Stimulated activated CD8-positive, alpha-beta memory T cell treated with anti-CD3 and anti-CD28 coated beads, Interleukin-7, amount 100 ng/mL, for 48 hours (primary cell): ENCODE measurements at places on chromosomes 3 and 15.

DNA sequence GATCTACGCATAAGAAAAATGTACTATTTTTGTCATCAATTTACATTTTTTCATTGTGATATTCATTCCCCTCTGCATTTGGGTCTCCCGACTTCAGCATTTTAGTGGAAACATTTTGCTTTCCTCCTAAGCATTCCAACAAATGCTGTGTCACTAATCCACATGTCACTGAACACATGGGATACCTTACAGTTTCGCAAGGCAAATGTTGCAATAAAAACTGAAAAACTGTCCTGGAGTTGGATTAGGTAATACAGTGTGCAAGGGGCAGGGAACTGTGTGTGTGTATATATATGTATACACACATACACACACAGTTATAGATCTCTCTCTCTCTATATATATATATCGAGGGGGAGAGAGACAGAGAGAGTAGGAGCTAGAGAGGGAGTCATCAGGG, 632.2 kb downstream of the MAGI1 start:
- no peak for DNase-seq

GRCh38 chr3:17116007-17116600, 231.3 kb downstream of the PLCL2 start:
- no peak for DNase-seq

DNA sequence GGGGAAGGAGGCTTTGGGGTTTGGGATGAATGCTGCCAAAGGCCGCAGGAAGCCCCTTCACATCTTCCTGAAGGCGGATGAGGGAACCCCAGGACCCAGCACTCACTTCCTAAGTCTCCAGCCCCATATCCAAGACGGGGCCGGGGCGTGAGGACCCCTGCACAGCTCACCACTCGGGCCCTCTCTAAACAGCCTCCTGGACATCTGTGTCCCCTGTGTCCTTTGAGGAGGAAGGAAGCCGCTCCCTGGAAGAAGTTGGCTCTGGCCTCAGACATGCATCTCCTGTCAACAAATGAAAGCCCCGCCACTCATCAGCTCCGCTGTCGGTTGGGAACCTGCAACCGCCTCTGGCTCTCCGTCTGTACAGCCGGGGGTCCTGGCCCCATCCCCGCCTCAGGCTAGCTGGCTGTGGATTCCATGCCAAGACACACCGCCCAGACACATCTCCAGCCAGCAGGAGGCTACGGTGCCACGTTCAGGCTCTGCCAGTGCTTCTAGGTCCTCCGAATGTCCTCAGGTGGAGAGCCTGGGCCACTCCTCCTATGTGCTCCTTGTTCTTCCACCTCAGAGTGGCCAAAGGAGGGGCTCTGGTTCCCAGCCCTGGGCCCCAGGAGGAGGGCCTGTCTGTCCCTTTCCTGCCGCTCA, 140.0 kb upstream of the MEF2A start:
- no peak for DNase-seq

GRCh38 chr3:185502987-185503386, 4.2 kb upstream of the TMEM41A start:
- no peak for DNase-seq

- peak; percentile 18 for DNase-seq
Observed at GRCh38 chr3:142993958-142994442, 7.4 kb upstream of the U2SURP start.

DNA sequence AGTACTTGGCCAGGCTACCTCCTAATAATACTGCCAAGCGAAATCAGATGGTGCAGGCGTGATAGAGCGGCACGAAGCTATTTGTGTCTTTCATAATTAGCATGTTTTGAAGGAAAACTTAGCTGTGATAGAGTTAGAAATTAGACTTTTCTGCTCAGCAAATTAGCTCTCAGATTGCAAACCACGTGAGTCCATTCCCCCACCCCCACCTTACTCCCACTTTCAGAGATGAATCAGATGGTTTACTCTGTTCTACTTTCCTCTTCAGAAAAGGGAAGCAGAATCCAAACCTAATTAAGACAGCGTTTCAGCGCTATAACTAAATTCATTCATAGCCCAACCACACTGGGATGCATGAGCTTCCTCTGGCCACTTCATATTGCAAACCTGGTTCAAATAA, 214.6 kb downstream of the SLCO3A1 start:
- no peak for DNase-seq

GRCh38 chr3:29936054-29936453, 655.2 kb downstream of the RBMS3 start:
- DNase-seq: peak; percentile 2

DNA sequence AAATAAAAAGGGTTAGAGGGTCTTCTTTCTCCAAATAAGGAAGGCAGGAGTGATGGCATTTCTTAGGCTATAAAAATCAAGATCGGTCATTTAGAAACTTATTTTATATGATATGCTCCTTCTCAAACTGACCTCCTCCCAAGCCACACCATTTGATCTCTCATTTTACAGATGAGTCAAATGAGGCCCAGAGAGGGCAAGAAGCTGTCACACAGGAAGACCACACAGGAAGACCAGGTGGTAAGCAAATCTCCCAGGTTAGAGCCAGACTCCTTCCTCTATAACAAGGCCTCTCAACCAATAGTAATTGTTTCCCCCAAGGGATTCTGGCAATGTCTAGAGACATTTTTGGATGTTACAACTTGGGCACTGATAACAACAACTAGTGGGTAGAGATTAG, 13.8 kb downstream of the TLE3 start:
- DNase-seq: no peak

DNA sequence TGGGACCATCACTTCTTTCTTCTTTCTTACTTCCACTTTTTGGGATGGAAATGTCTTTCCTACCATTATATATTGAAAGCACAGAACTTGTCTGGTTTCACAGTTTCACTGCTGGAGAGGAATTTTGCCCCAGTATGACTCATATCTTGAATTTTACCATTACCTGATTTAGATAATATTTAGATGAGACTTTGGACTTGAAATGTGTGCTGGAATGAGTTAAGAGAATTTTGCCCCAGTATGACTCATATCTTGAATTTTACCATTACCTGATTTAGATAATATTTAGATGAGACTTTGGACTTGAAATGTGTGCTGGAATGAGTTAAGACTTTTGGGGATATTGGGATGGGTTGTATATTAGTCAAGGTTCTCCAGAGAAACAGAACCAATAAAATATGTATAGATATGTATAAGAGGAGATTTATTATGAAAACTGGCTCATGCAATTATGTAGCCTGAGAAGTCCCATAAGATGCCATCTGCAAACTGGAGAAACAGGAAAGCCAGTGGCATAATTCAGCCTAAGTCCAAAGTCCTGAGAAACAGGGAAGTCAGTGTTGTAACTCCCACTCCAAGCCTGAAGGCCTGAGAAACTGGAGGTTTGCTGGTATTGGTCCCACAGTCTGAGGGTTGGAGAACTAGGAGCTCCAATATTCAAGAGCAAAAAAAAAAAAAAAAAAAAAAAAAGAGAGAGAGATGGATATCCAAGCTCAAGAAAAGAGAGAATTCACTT, 1029.2 kb downstream of the EPHA3 start:
- no peak for DNase-seq

DNA sequence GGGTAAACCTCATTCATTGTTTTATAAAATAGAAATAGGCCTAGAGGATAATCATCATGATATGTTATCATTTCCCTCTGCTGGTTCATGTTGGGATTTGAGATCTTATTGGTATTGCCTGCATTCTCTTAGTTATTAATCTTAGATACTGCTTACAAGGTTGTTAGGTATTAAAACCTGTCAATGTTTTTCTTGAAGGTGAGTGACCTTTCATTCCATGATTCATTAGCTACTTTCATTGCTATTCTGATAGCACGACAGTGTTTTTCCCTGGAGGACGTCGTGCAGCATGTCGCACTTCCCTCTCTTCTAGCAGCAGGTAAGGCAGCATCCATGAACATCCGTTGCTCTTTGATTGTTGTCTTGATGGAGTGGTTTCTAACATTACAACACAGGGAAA, 17.1 kb downstream of the P2RY12 start:
- DNase-seq: no peak

DNA sequence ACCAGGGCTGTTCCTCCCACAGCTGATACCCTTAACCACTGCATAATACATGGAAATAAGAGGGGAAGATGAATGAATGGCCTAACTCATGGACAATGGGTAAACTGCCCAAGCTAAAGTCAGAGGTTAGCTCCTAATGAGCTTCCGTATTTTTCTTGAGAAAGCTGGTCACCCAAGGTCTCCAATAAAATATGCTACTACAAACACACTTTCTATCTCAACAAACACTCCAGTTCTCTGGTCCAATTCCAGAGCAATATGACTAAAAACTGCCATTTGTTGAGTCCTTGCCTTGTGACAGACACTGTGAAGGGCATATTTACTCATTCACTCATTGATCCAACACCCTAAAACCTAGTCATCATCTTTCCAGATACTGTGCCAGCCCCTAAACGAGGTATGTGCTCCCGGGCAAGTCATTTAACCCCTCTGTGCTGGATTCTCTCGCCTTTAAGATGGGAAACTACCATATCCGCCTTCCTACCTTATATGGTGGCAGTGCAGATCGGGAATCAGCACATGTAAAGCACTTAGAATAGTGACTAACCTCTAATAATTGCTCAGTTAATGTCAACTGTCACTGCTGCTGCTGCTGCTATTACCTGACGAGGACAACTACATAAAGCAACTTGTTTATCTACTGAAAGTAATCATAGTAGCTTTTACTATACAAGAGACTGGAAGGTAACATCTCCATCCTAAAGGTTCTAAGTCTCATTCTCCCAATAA, 89.1 kb downstream of the XXYLT1 start:
- DNase-seq: no peak

- no peak for DNase-seq
Observed at GRCh38 chr3:76497636-76498035, 542.3 kb upstream of the ROBO2 start.

DNA sequence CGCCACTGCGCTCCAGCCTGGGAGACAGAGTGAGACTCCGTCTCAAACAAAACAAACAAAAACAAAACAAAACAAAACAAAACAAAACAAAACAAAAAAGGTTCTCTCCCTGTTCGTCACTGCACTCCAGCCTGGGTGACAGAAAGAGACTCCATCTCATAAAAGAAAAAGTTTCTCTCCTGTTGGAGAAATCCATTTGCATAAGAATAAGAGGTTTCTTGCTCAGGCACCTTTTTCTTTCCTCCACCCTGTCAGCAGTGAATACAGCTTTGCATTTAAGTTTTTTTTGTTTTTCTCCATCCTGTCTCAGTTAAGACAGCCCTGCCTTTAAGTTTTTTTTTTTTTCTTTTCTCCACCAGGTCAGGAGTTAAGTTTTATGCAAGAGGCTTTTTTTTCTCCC, 109.5 kb downstream of the DPH6 start:
- no peak for DNase-seq

DNA sequence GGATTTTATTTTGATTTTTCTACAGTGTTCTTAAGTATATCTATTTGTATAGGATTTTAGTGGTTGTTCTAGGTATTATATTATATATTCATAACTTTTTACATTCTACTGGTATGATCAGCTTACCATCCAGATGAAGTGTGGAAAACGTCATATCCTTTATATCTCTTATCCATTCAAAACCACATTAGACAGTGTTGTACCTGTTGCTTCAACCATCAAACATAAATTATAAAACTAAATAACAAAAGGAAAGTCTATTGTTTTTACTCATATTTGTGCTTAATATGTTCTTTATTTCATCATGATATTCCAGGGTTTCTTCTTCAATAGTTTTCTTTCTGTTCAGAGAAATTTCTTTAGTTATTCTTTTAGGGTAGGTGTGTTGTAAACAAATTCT, 191.4 kb downstream of the RPLP1 start:
- DNase-seq: no peak

DNA sequence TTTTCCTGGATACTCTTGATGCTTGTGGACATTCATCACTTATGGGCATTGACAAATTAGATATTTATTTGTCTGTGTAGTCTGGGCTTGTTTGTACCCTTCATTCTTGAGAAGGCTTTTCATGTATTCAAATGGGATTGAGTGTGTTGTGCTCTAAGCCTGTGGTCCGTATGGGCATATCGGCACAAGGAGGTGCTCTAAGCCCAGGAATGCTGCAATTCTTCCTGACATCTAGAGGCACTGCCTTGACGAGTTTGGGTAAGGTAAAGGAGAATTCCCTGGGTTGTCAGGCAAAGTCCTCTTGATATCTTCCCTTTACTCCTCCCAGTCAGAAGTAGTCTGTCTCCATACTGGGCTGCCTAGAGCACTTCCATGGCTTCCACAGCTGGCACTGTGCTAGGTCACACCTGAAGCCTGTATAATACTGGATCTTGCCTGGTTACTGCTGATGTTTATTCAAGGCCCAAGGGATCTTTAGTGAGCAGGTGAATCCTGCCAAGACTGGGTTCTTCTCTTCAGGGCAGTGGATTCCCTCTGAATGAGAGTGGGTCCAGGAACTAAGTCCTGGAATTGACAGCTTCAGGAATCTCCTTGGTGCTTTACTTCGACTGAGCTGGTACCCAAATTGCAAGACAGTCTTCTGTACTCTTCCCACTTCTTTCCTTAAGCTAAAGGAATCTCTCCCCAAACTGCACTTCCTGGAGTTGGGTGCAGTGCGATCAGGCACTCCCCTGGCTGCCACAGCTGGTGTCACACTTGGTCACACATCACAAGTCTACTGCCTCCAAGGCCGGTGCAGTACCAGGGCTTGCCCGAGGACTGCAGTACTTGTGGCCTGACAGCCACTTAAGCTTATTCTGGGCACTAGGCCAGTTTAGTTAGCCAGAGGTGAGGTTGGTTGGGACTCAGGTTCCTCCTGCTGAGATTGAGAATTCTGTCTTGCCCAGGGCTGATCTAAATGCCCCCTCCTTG, 46.0 kb downstream of the GALK2 start:
- no peak for DNase-seq

- DNase-seq: no peak
Observed at GRCh38 chr3:31635545-31635944, 102.8 kb downstream of the STT3B start.

DNA sequence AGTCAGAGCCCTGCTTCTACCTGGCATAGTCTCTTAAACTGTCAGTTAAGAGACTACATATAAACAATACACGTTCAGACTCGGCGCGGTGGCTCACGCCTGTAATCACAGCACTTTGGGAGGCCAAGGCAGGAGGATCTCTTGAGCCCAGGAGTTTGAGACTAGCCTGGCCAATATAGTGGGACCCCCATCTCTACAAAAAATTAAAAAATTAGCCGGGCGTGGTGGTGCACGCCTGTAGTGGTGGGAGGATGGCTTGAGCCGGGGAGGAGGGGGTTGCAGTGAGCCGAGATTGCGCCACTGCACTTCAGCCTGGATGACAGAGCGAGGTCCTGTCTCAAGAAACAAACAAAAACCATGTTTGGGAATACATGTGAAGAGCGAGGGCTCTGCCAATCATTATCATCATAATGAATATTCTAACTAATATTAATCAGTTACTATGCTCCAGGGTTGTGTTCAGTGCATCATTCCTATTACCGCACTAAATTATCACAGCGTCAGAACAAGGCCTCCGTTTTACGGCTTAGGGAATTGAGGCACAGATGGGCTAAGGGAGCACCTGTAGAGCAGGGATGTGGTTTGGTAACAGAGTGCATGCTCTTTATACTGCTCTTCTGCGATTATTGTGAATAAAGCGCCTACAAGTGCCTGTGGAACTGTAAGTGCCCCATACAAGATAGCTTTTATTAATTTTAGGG, 844 bp upstream of the UQCC5 start:
- no peak for DNase-seq
